ENCODE measurements at places on chromosomes 3 and 15.

DNA sequence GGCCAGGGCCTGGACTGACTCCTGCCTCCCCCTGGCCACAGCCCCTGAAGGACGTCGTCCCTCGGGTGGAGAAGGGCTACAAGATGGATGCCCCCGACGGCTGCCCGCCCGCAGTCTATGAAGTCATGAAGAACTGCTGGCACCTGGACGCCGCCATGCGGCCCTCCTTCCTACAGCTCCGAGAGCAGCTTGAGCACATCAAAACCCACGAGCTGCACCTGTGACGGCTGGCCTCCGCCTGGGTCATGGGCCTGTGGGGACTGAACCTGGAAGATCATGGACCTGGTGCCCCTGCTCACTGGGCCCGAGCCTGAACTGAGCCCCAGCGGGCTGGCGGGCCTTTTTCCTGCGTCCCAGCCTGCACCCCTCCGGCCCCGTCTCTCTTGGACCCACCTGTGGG lies 10.3 kb upstream of the LMAN1L start:
- DNase-seq: no peak

- DNase-seq: no peak
Measured at GRCh38 chr3:53192608-53193007, 31.6 kb downstream of the PRKCD start.

DNA sequence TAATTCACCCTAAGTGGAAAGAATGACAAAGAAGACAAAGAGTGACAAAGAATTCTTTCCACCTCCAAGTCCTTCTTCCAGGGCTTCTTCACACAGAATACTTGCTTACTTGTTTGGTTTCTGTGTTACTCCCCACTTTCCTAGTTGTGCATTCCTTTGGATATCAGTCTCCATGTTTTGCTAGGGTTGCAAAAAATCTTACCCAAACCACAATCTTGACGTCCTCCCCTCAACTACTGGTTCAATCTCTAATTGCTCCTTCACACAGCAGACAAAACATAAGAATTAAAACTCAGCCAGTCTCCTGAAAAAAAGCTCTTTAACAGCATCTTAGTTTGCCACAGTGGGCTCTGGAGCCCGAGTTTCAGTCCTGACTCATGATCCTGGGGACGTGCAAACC lies 297.6 kb upstream of the CHRNA7 start:
- DNase-seq: no peak

GRCh38 chr15:69612112-69612511 lies 159.5 kb downstream of the RPLP1 start:
- no peak for DNase-seq

DNA sequence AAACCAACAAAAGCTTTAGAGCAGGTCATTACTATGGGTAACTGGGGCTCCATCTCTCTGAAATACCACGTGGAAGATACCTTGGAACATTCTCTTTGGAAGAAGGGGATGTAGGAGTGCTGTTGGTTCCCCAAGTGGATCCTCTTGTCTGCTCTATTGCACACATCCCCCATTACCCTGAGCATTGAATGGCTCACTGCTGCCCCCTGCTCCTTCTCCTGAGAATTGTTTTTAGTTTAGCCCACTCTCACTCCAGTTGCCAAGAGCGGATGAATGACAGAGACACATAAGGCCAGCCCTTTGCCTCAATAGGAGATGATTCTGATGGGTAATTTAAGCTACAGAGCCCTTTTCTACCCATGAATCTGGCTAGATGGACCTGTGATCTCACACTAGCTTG lies 135.6 kb upstream of the SUCLG2 start:
- no peak for DNase-seq

- no peak for DNase-seq
Measured at GRCh38 chr15:36798366-36798765, 218.9 kb downstream of the CDIN1 start.

GRCh38 chr3:1696669-1697275 lies 401.9 kb upstream of the CNTN4 start:
- no peak for DNase-seq

Data from NCI-H1694 treated with DMSO at 0.1 percent for 48 hours (cell line).